ENCODE measurements at places on chromosomes 1 and 21. TPM values are rescaled to one million over a fixed set of nuclear protein-coding genes. Genes with fewer than 3 reads are reported as not detected.

Gene RNPEP
- 34.1 TPM for polyA plus RNA-seq

Gene DYNLT5
- polyA plus RNA-seq: 0.38 TPM

Gene TRIM46
- 21.6 TPM for polyA plus RNA-seq

Gene KCNN3
- polyA plus RNA-seq: 4.5 TPM

Gene MYOG
- polyA plus RNA-seq: not detected

Gene EIF3I
- polyA plus RNA-seq: 345 TPM

Gene C1orf185
- polyA plus RNA-seq: not detected

Gene HORMAD1
- polyA plus RNA-seq: not detected

Gene MPZ
- polyA plus RNA-seq: 5.1 TPM

Gene LCE1D
- polyA plus RNA-seq: not detected

Gene DAP3
- polyA plus RNA-seq: 66.3 TPM

Gene CYP4A22
- polyA plus RNA-seq: 0.03 TPM

Gene GPX7
- polyA plus RNA-seq: 30.9 TPM

Gene HAO2
- polyA plus RNA-seq: not detected

Gene CRP
- not detected for polyA plus RNA-seq

Gene CELA2B
- polyA plus RNA-seq: not detected

Gene PGBD5
- polyA plus RNA-seq: 16.3 TPM

Gene RSPH1
- 0.08 TPM for polyA plus RNA-seq

Gene CFAP107
- 0.13 TPM for polyA plus RNA-seq

Gene LCE2B
- polyA plus RNA-seq: not detected

Gene AK5
- polyA plus RNA-seq: 2.1 TPM

Gene EXTL1
- 0.89 TPM for polyA plus RNA-seq

Gene POMGNT1
- 28.0 TPM for polyA plus RNA-seq

Gene RYR2
- polyA plus RNA-seq: 1.3 TPM

Gene LRRN2
- polyA plus RNA-seq: 1.8 TPM

Gene CAMK2N1
- polyA plus RNA-seq: 1.8 TPM

Gene SLC44A5
- 1.4 TPM for polyA plus RNA-seq

Gene FCRL4
- polyA plus RNA-seq: not detected

Gene ENTREP3
- 39.1 TPM for polyA plus RNA-seq

Gene RHEX
- polyA plus RNA-seq: not detected

Gene CDC20
- polyA plus RNA-seq: 214 TPM

Gene AQP10
- not detected for polyA plus RNA-seq

Gene CACNA1S
- 0.06 TPM for polyA plus RNA-seq

Gene ADAMTS5
- polyA plus RNA-seq: 0.14 TPM

Gene C1orf159
- 15.7 TPM for polyA plus RNA-seq

Gene C1orf141
- not detected for polyA plus RNA-seq

Gene ACBD6
- polyA plus RNA-seq: 52.5 TPM
